Panc1 (cell line): ENCODE measurements at places on chromosomes 7 and 10.

DNA sequence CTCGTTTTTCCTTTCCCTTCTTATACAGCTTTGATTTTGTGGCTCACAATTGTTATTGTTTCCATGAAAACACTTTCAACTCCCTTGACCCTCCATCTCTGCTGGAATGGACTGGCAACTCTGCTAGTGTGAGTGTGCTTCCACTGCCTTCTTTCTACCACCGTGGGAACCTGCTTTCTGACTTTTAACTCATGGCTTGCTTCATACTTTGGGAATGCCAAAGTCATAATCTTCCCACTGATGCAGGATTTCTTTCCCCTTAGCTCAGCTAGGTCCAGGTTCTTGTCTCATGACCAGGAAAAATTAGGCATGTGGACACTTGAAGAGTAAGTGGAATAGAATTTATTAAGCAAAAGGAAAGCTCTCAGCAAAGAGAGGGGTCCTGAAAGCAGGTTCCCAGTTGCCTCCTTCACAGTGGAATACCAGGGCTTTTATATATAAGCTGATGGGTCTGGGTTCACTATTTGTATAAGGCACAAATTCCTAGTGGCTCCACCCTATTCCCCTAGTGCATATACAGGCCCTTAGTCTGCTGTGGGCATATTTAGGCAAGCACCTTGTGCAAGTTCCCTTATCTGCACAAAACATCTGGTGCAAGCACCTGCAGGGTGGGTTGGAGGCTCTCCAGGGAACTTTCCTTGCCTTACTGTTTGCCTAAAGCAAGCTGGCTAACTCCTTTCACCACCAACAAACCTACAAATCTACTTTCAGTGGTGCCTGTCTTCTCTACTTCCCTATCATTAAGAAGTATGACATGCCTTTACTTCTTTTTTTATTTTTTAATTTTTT lies 119.5 kb downstream of the CFAP58 start:
- DNase-seq = no peak

DNA sequence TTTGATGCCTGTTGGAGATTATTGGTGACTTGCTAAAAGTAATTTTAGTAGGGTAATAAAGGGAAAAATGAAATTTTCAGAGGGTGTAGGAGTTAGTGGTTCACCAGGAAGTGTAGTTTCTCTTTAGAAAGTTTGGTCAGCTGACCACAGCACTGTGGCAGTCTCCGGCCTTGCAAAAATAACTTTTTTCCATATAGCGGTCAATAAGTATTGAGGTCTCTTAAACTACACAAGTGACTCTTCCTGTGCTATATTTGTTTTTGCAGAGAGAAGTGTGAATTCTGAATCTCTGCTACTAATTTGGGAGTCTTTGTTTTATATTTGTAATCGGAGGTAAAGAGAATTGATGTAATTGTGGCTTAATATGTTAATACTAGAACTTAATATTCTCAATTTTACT lies 24.3 kb downstream of the PTPN12 start:
- DNase-seq = no peak

DNA sequence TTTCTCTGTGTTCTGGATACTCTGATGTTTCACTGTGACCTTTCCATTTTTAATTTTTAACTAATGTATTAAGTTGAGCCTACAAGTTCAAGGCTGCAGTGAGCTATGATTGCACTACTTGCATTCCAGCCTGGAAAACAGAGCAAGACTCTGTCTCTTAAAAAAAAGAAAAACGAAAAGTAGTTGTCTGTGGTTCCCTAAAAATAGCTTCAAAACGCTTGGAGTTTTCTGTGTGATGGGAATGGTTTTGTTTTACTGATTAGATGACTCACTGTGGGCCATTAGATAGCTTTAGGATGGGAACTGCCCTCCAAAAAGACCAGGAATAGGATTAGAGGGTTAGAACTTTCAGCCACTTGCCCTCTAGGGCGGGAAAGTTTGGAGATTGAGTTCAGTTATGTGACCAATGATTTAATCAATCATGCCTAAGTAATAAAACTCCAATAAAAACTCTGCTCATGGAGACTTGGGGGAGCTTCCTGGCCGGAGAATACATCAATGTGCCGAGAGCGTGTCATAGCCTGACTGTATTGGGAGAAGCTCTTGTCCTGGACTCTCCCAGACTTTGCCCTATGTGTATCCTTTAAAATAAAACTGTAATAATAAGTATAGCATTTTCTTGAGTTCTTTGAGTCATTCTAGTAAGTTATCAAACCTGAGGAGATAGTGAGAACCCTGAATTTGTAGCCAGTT lies 147.1 kb downstream of the LYZL1 start:
- DNase-seq = no peak

- no peak for DNase-seq
Measured at GRCh38 chr7:158028971-158029370, 558.7 kb downstream of the PTPRN2 start.

DNA sequence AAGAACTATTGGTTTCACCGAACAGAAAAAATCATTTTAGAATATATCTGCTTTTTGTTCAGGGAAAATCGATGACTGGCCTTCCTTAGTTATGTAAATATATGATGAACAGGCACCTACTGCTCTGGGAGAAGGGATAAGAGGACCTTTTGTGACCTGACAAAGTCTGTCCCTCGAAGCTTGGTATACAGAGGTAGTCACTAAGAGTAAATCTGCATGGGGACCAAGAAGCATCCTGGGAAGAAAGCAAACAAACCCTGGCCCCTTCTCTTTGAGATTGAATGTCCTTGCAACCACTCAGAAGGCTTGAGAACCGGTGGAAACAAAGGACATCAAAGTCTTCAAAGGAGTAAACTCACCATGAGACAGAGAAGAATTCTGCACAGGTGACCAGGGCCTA lies 52.3 kb downstream of the SKIDA1 start:
- no peak for DNase-seq

DNA sequence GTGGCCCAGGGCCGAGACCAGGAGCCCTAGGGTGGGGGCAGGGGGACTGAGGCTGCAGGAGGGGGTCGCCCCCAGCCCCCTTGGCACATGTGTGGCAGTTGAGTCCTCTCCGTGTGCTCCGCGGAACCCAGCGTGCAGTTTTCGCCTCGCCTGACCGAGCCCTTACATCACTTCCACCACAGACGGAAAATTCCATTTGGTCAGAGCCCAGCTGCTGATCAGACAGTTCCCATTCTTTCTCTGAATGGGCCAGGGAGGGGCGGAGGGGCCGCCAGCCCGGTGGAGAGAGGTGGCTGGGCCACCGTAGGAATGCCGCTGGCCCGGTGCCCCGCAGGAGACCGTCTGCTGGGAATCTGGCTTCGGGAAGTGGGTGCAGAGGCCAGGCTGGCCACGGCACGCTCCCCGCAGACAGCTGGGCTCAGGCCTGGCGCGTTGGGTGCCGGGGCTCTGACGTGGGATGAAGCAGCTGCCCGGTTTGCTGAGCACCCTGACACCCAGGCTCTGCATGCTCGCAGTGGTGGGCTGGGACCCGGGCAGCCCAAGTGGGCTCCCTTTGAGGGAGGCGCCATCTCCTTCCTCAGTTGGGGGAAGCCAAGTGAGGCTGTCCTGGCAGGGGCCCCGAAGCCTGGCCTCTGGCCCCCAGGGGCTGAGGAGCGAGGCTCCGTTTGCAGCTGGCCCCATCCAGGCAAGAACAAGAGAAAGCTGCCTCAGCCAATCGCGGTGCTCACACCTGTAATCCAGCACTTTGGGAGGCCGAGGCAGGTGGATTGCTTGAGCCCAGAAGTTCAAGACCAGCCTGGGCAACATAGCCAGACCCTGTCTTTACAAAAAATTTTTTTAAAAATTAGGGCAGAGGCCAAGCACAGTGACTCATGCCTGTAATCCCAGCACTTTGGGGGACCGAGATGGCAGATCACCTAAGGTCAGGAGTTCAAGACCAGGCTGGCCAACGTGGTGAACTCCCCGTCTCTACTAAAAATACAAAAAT lies 9.9 kb downstream of the TTYH3 start:
- DNase-seq = no peak

GRCh38 chr10:124496150-124496549 lies 34.5 kb downstream of the LHPP start:
- DNase-seq = no peak

DNA sequence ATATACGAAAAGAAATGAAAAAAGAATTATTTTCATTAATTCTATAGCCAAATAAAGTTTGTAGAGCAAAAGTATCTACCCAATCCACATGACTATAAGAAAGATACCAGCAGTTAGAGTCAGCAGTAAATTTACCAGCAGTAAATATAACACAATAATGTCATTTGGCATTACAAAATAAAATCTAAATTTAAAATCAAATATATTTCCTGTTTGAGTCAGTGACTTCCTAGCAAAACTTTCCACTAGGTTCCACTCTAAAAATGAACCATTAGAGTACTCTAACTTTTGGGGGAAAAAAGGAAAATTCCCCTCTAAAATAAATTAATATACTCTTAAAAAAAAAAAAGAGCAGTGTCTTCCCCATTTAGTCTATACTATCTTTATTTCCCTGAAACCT lies 144.8 kb downstream of the CPEB3 start:
- DNase-seq = no peak

- peak; percentile 81 for DNase-seq
Measured at GRCh38 chr10:47406870-47407691, 23.0 kb upstream of the ZNF488 start.

DNA sequence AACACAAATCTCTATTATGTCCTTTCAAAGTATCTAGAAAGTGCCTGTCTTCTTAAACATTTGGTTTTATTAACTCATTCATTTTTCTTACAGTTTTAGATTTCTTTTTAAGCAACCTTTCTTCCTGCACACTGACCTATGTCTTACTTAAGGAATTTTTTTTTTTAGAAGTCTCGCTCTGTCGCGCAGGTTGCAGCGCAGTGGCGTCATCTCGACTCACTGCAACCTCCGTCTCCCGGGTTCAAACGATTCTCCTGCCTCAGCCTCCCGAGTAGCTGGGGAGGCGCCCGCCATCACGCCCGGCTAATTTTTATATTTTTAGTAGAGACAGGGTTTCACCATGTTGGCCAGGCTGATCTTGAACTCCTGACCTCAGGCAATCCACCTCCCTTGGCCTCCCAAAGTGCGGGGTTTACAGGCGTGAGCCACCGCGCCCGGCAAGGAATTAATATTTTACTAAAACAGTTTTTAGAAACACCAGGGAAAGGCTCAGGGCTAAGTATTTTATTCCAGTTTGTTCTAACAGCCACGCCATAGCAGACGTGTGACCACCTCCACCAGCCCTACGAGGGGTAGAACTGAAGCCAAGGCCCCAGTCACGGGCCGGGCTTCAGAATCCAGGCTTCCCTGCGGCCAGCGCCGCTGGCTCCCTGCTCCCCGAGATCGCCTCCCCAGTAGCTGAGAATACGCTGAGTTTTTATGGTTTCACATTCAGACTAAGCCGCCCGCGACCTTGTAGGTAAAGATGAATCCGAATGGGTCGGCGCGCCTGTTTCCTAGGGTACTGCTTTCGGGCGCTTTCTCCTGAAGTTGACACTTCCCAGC lies 941 bp upstream of the LUC7L2 start:
- peak; percentile 33 for DNase-seq

- no peak for DNase-seq
Measured at GRCh38 chr7:55568613-55569268, 3.6 kb downstream of the VOPP1 start.

DNA sequence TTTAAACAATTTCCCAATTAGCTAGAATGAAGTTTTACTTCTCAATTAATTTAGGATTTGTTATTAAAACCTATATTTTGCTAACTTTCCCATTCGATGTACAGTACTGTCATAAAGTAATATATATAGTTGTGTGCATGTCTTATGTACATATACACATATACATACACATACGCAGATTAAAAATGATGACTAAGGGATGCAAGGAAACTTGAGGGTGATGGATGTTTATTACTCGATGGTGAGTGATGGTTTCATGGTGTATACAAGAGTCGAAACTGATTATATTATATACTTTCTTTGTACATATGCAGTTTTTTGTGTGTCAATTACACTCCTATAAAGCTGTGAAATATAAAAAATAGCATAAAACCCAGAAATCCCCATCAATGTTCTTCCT lies 248.2 kb downstream of the COBL start:
- no peak for DNase-seq

- DNase-seq = no peak
Measured at GRCh38 chr10:91088300-91089140, 131.9 kb upstream of the PCGF5 start.
